ENCODE measurements at places on chromosomes 3 and 15.

GRCh38 chr3:44825264-44825925 is 36.3 kb upstream of the TMEM42 start:
- DNase-seq = no peak

GRCh38 chr3:161745741-161746140 is 249.1 kb downstream of the OTOL1 start:
- no peak for DNase-seq

DNA sequence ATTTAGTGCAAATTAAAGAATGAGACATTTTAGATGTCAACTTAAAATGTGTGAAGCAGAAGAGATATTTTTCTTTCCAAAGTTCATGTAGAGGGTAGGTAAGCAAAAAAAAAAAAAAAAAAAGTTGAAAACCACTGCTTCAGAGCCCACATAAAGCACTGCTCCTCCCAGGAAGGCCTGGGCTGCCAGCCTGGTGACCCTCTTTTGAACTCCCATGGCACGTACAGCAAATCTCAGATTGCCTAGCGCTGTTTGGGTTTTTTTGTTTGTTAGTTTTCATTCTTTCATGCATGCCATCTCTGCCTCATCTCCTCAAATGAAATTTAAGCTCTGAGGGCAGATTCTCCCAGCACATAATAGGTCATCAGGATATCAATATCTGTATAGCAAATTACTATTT is 120.1 kb downstream of the SRGAP3 start:
- DNase-seq = no peak

GRCh38 chr3:89049119-89049518 is 58.3 kb upstream of the EPHA3 start:
- DNase-seq = no peak

- no peak for DNase-seq
These were observed 185.9 kb upstream of the CADM2 start for GRCh38 chr3:84772841-84773240.

DNA sequence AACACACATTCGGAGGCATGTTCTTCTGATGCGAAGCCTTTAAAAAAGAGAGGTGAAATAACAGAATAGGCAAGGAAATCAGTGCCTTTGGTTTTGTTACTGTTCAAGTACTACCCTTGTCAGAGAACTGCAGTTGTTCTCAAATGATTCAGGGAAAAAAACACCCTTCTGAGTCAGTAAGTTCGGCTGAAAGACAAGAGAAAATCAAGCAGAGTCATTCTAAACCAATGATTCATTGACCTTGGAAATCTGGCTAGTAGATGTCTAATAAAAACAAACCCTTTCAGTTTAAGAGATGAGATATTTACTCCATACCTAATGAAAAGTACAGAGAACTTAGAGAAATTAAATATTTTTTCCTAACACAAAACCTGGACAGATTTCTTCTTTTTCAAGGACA is 72.7 kb upstream of the ABI3BP start:
- DNase-seq = no peak

GRCh38 chr3:45154641-45155147 is 8.5 kb upstream of the CDCP1 start:
- no peak for DNase-seq
